ENCODE measurements at places on chromosomes 16 and 17.
A peak's percentile ranks its signal among the peaks of the same experiment; 100 is the strongest.

GRCh38 chr17:41687828-41688640, 651 bp upstream of the EIF1 start:
- peak; percentile 46 for DNase-seq

DNA sequence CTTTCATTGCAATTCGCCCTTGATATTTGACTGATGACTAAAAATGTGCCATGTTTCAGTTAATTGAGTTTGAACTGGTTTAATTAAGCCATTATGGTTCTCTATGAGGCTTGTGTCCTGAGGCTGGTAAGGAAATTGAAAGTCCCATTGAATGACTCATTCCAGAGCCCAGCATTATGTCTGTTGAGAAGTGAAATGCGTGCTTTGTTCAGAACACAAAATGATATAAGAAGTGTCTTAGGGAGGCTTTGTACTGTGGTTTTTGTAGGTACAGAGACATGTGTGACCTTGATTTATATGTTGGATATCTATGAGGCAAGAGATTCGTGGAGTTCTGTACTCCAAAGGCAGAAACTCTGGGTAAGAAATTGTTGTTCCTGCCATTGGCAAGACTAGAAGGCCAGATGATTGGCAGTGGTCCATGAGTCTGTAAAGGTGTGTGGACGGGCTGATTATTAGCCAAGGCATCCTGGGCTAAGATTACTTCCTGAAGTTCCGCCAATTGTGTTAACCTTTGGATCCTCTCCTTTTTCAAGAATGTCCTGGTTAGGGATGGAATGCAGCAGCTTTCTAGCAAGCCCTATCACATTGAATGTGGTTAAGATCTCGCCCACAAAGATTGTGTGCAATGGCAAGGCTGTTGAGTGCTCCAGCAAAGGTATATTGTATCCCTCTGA, 103.7 kb downstream of the NPIPB5 start:
- peak; percentile 62 for DNase-seq

DNA sequence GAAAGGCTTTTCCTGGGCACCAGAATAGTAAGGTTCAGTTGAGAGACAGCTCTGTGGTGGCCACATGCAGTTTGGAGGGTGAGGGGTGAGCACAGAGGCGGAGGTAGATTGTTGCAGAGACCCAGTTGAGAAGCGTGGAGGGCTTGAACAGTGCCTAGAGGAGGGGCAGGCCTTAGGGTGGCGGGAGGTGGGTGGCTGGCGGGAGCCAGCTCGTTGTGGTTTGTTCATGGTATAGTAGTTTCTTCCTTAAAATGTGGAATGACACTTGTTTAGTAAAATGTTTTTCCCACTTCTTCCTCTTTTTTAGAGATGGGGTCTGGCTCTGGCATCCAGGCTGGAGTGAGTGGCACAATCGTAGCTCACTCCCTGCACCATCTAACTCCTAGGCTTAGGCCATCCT, 14.2 kb downstream of the USP10 start:
- DNase-seq: peak; percentile 72

DNA sequence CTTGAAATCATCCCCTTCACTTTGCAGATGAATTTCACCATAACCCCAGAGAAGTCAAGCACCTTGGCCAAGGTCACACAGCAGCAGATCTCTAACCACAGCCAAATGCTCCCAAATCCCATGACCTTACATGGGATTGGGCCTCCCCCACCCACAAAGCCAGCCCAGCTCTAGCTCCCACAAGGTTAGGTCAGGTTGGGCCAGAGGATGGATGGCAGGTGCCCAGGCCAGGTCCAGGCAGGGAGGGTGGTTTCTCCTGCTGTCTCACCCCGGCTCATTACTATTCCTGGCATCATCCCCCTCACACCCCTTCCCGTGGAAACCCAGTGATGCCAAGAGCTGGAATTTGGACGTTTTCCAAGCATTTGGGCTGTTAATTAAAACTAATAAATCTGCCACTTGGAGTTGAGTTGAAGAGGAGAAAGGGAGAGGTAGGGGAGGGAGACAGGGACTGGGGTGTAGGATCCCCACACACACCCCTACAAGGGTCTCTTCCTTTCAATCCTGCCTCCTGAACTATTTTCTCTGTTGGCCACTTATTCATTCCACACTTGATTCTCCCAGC, 181.6 kb downstream of the TMEM132E start:
- DNase-seq: no peak

DNA sequence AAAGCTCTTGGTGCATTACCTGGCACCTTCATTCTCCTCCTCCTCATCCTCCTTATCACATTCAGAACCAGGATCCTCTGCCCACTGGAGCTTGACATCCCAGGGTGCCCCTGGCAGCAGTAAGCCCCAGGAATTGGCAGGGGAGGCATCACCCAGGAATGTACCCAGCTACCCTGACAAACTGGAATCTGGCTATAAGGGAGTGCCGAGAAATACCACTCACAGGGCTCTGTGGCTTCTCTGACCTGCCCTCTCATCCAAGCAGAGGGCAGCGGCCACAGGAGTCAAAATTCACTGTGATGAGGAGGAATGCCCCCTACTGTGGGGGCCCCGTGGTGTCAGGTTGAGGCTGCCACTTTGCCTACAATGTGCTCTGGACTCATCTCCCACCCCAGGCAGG, 19.6 kb downstream of the MPP3 start:
- DNase-seq: no peak

DNA sequence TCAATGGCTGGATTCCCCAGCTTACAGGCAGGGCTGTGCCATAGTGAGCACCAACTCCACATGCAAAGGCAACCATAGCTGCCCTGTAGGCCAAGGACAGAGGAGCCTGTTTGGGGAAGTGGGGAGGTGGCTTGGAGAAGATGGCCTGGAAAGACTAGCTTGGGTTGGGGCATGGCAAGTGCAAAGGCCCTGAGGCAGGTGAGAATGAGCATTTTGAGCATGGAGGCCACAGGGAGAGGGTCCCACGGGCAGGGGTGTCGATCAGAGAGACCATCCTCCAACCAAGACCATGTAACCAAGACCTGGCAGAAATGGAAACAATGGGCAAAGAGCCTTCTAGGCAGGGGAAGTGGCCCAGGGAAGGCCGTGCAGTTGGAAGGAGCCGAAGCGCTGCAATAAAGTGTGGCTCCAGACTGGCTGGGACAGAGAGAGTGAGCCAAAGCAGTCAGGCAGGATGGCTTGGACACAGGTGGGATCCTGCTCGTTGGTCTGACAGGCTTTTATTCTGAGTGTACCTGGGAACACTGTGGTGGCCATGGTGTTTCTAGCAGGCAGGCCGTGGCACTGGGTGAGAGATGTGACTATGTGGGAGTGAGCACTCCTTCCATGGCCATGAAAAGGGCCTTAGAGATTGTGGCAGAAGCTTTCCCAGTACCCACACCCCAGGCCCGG, 24.8 kb upstream of the MPRIP start:
- no peak for DNase-seq

GRCh38 chr17:75270966-75271232, at the start of gene MIF4GD:
MIF4GD (minus strand) TSS chr17:75271231; CDS start chr17:75270195, 1,036 bp downstream.
- DNase-seq: no peak

GRCh38 chr16:77675464-77676324, 46.6 kb upstream of the NUDT7 start:
- DNase-seq: peak; percentile 77

- DNase-seq: no peak
Observed at GRCh38 chr17:50268026-50268425, 6.2 kb upstream of the TMEM92 start.

GRCh38 chr16:11698271-11698689, 30.0 kb downstream of the SNN start:
- no peak for DNase-seq
